ENCODE measurements at places on chromosomes 12 and 14.

- no peak for DNase-seq
Measured at GRCh38 chr12:32702946-32703345, 23.8 kb downstream of the DNM1L start.

DNA sequence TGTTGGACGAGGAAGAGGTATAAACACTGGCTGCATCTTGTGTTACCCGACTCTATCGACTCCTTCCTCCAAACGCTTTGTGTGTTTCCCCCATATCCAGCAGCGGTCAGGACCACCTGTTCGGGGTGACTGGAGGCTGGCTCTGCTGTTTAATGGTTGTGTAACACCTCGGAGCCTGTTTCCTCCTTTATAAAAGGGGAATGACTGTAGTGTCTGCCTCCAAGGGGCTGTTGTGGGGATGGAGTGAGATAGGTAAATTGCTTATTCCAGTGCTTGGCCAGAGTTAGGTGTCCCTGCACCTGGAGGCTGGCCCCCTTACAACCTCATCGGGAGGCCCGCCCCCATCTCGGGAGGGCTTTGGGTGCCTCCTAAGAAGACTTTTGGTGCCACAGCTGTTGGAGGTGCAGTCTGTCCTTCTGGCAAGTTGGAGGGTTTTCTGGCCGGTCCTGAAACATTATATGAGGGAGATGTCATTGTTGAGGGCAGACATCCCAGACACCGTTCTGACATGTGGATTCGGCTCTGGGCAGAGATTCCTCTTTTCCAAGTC is 1.1 kb downstream of the MLXIP start:
- DNase-seq = no peak

DNA sequence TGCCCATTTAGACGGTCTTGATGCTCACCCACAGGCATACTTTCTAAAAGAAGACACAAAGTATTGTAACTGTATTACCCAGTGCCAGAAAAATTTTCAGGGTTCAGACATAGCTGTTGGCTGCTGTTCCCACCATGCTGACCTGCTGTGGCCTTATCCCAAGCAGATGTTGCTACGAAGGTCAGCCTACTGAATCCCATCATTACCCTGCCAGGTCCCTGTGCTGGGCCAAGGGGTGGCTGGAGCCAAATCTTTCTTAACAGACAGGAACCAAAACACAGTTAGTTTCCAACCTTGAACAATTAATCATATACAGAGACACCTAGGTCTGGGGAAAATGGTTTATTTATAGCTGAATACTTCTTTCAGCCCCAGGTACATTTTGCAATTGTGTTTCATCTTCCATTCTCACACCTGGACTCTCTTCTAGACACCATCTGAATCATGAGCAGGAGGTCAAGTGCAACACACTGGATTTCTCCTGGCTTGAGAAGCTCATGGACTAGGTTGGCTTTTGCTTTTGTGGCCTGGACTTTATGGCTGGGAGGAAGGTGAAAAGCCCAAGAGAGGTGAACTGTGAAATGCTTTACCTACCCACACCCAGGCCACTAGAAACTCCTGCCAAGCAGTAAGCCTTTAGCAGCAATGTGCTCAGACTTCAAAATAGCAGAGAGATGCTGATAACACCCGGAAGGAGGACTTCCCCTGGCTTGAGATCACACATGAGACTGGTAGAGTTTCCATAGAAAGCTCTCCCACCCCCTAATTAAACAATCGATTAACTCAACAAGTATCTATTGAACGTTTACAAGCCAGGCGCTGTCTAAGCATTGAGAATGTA is 150.1 kb downstream of the SUDS3 start:
- no peak for DNase-seq

- peak; percentile 52 for DNase-seq
Measured at GRCh38 chr12:67698672-67699581, 50.4 kb downstream of the DYRK2 start.

DNA sequence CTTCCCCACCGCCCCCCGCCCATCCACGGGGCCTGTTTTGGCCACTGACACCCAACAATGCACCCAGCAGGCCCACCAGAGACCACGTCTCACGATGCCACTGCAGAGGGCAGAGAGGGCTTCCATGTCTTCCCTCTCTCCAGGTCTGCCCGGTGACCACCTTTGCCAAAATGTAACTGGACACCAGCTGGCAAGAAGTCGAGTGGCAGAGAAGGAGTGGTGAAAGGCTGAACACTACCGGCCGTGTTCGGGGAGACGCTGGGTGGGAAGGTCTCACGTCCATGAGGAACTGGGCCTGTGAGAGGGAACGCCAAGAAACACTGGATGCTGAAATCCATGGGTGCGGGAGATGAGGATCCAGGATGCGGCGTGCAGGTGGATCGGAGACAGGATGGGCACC is 308.2 kb downstream of the ADGRD1 start:
- no peak for DNase-seq

- no peak for DNase-seq
Measured at GRCh38 chr12:120376009-120376408, 7.0 kb upstream of the MSI1 start.

DNA sequence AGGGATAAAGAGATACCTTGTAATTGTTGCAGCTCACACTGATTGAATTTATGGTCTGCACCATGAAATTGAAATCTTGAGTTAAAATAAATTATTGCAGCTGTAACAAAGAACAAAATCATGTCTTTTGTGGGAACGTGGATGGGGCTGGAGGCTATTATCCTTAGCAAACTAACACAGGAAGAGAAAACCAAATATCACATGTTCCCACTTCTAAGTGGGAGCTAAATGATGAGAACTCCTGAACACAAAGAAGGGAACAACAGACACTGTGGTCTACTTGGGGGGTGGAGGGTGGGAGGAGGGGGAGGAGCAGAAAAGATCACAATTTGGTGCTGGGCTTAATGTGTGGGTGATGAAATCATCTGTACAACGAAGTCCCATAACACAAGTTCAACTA is 22.6 kb downstream of the ERP27 start:
- no peak for DNase-seq

DNA sequence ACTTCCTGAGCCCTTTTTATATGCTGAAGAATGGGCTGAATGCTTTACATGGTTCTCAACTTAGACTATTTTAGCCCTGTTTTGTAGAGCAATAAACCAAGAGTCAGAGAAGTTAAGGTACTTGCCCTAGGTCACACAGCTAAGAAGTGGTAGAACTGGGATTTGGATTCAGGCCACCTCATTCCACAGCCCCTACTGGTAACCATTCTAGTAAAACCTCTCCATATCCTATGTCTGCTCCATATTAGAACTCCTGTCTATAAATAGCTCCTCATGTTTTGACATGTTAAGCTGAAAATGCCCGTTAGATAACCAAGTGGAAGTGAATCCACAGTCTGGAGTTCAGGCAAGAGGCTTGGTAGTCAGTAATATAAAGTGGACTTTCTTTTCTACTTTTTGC is 111.6 kb downstream of the HECTD4 start:
- DNase-seq = no peak

DNA sequence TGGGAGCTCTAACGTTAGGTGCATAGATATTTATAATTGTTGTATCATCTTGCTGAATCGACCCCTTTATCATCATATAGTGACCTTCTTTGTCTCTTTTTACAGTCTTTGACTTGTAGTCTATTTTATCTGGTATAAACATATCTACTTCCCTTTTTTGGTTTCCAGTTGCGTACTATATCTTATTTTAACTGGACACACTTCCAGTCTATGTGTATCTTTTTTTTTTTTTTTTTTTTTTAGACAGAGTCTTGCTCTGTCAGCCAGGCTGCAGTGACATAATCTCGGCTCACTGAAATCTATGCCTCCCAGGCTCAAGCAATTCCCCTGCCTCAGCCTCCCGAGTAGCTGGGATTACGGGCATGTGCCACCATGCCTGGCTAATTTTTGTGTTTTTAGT is 41.9 kb upstream of the ZFP36L1 start:
- no peak for DNase-seq

GRCh38 chr14:92581966-92582566 is 68.5 kb downstream of the RIN3 start:
- no peak for DNase-seq

DNA sequence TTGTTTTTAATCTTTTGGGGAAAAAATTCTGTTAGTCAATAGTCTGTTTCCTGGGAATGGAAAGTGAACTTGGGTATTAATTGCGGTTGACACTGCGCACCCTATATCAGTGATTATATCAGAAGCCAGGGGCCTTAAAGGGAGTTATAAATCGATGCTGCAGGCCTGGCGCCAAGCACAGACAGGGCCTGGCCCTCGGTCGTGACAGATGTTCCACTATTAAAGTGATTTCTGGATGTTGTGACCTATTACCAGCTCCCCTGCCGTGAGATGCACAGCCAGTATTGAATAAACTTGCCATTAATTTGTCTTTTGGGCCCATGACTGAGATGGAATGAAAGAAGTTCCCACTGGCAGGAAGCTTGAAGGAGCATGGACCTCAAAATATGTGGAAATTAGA is 45.1 kb upstream of the KITLG start:
- no peak for DNase-seq

DNA sequence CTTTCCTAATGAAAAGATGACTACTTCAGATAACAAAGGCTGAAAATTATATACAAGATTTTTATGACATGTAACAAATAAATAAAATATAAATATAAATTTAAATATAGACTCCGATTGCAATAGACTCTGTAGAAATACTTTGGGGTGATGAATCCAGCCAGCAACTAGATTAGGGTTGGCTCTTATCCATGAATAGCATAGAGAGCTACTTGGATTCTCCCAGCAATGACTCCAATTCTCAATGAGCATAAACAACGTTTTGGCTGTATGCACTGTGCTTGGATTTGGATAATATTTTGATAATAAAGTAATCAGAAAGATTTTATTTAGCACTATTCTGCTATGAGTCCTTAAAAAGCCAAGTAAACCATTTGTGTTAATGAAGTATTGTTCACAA is 58.0 kb upstream of the LRFN5 start:
- no peak for DNase-seq

GRCh38 chr12:117986705-117987469 is 18.1 kb upstream of the KSR2 start:
- DNase-seq = no peak

DNA sequence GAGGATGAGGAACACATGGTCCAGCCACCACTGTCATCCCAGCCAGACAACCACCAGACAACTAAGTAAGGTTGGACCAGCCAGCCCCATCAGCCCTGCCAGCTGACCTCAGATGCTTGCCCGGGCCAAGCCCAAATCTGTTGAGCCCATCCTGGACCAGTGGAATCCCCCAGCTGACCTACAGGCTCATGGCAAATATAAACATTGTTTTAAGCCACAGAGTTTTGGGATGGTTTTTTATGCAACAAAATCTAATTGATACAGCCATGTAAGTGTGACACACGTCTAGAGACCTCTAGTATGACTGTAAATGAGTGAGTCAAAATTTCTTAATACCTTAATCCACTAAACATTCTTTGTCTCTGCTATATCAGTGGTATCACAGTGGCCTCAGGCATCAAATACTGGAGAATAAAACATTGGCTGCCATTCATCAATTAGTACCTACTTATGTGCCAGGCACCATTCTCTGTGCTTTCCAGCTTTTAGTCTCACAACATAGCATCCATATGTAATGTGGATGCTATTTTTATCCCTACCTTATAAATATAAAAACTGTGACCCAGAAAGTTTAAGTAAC is 24.2 kb upstream of the NT5DC3 start:
- DNase-seq = no peak

DNA sequence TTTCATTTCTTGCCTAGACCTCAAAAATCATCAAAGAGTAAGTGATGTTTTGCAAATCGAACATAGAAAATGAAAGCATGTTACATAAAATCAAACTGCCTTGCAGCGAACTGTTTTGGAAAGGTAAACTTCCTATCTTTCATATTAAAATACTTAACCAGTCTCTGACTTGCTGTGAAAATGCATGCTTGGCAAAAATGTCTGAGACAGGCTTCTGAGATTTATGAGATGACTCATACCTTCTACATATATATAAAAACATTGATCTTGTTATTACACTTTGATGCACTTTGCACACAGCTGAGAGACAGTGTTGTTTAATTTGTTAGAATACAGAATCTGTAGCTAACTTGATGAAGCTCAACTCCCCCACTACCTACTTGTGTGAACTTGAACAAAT is 179.1 kb downstream of the KITLG start:
- no peak for DNase-seq

DNA sequence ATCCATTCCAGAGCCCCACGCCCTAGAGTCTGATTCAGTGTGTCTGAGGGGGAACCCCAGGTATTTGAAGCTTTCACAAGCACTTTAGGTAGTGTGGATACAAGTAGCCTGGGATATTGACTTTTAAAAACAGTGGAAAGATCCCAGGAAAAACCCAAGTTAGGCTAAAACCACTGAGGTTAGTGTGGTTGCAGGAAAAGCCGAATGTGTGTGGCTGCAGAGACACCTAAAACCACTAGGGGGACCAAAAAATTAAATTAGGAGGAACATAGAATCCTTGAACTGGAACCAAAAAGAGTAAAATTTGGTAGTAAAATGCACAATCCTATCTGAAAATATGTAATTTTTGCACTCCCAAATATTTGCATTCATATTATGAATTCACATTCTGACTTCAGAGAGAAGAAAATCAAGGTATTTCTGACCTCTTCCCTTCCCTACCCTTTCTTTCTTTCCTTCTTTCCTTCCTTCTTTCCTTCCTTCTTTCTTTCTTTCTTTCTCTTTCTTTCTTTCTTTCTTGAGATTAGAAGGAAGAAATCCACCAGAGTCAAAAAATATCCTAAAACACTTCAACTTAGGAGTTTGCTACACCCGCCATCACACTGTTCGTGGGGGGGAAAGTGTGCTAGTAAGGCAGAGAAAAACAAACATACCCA is 37.8 kb downstream of the SLCO1A2 start:
- DNase-seq = no peak

DNA sequence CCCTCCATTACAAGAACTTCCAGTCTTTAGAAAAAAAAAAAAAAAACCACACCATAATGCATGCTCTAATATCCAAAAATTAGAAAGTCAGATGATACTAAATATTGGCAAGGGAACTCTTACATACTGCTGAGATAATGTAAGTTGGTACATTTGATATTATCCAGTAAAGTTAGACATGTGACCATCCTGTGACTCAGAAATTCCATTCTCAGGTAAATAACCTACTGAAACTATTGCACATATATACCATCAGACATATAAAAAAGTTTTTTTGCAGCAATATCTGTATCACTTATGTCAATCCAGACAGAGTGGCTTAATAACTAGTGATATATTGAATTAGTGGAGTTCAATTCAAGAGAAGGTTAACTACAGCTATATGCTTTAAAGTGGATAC is 63.5 kb downstream of the KITLG start:
- no peak for DNase-seq

- DNase-seq = no peak
Measured at GRCh38 chr14:57071639-57072038, 197.1 kb downstream of the EXOC5 start.

GRCh38 chr12:125330645-125331341 is 265.6 kb downstream of the AACS start:
- peak; percentile 44 for DNase-seq

DNA sequence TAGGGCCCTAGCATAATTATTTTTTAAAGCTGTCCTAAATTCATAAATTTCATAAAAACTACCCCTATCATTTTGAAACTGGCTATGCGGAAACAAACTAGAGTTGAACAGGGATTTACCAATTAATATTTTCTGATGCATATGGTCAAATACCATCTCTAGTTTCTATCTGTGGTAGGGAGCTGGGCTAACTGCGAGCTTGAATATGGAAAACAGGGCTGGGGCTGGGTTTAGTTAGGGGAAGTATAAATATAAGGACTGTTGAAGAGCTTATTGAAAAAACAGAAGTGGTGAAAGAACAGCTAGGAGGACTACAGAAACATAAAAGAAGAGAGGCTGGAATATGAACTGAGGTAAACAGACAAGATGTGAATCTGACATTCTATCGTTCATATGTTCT is 91.8 kb downstream of the SLC38A1 start:
- DNase-seq = no peak

- no peak for DNase-seq
Measured at GRCh38 chr14:68526512-68527091, 266.3 kb downstream of the ZFP36L1 start.

- DNase-seq = no peak
Measured at GRCh38 chr14:37623971-37624370, 28.5 kb downstream of the TTC6 start.

Data from stimulated activated CD4-positive, alpha-beta T cell treated with anti-CD3 and anti-CD28 coated beads, Interleukin-4, amount 100 ng/mL, for 4 hours (primary cell).